ENCODE measurements at places on chromosomes 6 and 20. TPM values are rescaled to one million over a fixed set of nuclear protein-coding genes. Genes with fewer than 3 reads are reported as not detected.

The GSTA2 gene
- total RNA-seq, result not detected

The CD83 gene
- 22.0 TPM for total RNA-seq

The HLA-DPA1 gene
- total RNA-seq, result 1.4 TPM

The DDR1 gene
- 108 TPM for total RNA-seq

The PLCB1 gene
- 72.5 TPM for total RNA-seq

The LPIN3 gene
- total RNA-seq, result 0.16 TPM

The MCHR2 gene
- total RNA-seq, result 4.1 TPM

The SASH1 gene
- 25.4 TPM for total RNA-seq

The COL21A1 gene
- 1.9 TPM for total RNA-seq

The GPX5 gene
- total RNA-seq, result not detected

The SLCO4A1 gene
- 1.6 TPM for total RNA-seq

The MCCD1 gene
- not detected for total RNA-seq

The HLA-DQA1 gene
- 0.16 TPM for total RNA-seq

The TNFAIP3 gene
- total RNA-seq, result 0.78 TPM

The OR12D3 gene
- not detected for total RNA-seq

The VNN1 gene
- not detected for total RNA-seq

The ATAT1 gene
- 38.4 TPM for total RNA-seq

The RSPO3 gene
- total RNA-seq, result 44.1 TPM

The MYMX gene
- not detected for total RNA-seq

The ACOT8 gene
- total RNA-seq, result 21.5 TPM

The WASF1 gene
- 88.3 TPM for total RNA-seq

The DNAH8 gene
- total RNA-seq, result under 0.01 TPM

The ZBTB46 gene
- total RNA-seq, result 21.5 TPM

The GINM1 gene
- 28.4 TPM for total RNA-seq

The PRKN gene
- 5.9 TPM for total RNA-seq

The MAN1A1 gene
- 24.0 TPM for total RNA-seq

The FHL5 gene
- 1.7 TPM for total RNA-seq

The CLPSL1 gene
- total RNA-seq, result not detected

The BMP6 gene
- total RNA-seq, result 6.9 TPM

The PTCRA gene
- not detected for total RNA-seq

The F13A1 gene
- 8.4 TPM for total RNA-seq

The DYNLT1 gene
- total RNA-seq, result 75.6 TPM

The NFYA gene
- total RNA-seq, result 40.4 TPM

The ID4 gene
- total RNA-seq, result 132 TPM

The VSTM2L gene
- total RNA-seq, result 39.6 TPM

The ADGRB3 gene
- total RNA-seq, result 179 TPM

The ZC3H12D gene
- 1.1 TPM for total RNA-seq
